Myocyte (in vitro differentiated cells): ENCODE measurements at places on chromosomes 3 and 15.

DNA sequence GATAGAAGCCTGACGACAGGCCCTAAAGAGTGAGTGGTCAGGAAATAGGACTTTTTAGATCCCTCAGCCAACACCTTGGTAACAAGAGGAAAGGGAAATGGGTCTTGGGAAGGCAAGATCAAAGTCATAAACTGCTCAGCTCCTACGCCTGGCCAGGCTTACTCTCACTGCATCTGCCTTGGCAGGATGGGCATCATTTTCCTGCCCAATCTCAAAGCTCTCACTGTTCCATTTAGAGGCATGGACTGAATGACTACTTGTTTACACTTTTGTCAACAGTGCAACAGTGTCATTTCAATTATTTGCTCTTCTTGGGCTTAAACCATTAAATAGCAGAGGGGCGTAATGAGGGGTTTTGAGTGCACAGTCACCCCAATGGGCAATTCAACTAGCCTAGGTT lies 808.7 kb downstream of the GRM7 start:
- no peak for DNase-seq

GRCh38 chr3:28586325-28586724 lies 237.7 kb upstream of the AZI2 start:
- no peak for DNase-seq

GRCh38 chr3:37279856-37280255 lies 105.5 kb upstream of the LRRFIP2 start:
- DNase-seq: no peak

- peak; percentile 6 for DNase-seq
Observed at GRCh38 chr3:15108869-15109268, 9.9 kb upstream of the RBSN start.
